ENCODE measurements at places on chromosomes 7 and 10. TPM values are rescaled to one million over a fixed set of nuclear protein-coding genes. Genes with fewer than 3 reads are reported as not detected.

DNA sequence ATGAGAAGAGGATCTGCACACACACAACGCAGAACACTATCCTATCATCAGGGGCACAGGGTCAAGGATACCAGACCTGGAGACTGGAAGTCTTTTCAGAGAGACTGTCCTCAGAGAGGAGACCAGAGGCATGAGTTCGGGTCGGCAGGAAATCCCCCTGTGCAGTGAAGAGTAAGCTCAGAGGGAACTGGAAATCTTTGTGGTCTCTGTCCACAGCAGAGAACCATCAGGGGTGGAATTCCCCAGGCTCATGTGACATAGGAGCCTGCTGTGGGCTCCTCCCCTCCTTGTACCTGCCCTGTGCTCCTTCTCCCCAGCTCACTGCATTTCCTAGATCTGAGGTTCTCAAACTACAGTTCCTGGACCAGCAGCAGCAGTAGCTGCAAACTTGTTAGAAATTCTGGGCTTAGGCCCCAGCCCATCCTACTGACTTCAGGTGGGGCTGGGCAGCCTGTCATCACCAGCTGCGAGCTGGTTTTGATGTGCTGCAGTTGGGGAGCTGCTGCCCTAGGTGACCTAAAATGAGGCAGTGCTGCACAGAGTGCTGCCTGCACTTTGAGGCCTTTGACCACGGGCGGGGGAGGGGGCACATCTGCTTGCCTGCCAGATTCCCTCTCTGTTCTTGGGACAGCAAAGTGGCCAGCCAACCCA is 2.4 kb downstream of the ZMIZ2 start:
- no peak for DNase-seq

DNA sequence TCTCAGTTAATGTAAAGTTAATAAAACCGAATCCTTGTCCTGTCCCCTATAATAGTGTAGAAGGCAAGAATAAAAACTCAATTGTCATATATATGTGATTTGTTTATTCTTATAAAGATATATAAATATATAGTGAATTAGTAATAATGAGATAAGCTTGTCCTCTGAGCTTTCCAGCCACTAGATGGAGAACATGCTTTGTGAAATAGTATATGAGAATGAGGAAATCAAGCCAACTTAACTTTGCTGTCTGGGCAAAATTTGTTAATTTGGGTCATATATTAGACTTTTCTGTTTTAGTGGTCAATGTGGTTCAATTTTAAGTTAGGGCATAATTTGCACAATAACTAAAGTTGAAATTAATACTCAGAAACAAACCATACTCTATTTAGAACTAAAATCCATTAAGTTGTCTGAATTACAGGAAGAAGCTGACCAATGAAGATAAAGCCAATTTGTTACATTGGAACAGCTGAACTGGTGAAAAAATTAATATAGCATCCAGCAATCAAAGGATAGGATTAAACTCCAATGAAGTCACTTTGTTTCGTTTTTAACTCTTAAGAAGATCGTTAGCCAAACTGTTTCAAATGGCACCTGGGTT is 595.0 kb downstream of the ARL4A start:
- DNase-seq = no peak

DNA sequence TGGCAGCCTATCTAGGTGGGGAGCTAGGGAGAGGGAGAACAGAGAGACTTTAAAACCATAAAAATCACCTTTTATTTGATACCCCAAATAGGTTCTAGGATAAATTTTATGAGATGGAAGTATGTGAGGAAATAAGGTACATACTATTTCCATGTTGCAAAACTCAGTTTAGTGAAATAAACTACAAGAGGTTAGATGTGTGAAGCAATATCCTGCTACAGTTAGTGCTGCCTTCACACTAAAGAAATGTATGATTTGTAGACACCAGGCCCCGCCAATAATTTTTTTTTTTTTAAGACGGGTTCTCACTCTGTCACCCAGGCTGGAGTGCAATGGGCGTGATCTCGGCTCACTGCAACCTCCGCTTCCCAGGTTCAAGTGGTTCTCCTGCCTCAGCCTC is 34.4 kb upstream of the RSBN1L start:
- no peak for DNase-seq

GRCh38 chr10:125824736-125825135 is 1.4 kb downstream of the BCCIP start:
- DNase-seq = no peak

The HMX2 gene
- not detected for total RNA-seq

The ACTA2 gene
- 1,162 TPM for total RNA-seq
